ENCODE measurements at places on chromosomes 2 and 18.

DNA sequence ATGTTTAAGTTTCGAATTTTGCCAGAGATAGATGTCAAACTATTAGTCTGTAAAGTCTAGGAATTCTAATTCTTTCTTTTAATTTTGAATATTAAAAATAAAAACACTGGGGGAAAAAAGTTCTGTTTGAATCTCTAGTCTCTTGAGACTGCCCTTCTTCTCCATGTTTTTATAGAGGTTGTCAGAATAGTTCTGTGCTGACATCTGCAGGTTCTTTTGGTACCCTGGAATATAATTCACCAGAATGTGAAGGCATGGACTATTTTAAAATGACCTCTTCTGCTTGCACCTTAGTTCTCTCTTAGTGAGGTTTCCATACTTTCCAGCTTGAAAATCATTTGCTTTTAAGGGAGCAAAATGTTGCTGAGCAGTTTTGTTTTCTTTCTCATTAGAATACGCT lies 121.0 kb upstream of the MSTN start:
- DNase-seq, result no peak

DNA sequence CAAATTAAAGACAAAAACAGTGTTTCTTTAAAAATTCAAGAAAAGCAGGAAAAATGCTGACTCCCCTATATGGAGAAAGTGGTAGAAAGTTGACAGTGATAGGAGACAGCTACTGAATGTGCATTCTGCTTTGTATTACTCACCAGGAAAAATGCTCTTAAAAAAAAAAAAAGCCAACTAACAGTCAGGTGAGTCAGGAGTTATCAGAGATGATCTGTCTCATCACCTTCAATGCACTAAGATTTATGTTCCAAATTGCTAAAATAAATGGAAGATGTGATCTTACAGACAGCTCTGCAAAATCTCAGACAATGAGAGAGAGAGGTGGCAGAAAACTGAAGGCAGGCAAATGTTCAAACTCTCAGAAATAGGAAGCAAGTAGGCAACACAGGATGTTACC lies 47.6 kb upstream of the ZNF521 start:
- DNase-seq, result no peak

GRCh38 chr2:120826260-120826648 lies 90.6 kb downstream of the GLI2 start:
- DNase-seq, result no peak

GRCh38 chr18:49639643-49640391 lies 78.0 kb downstream of the LIPG start:
- no peak for DNase-seq

GRCh38 chr2:235829726-235830125 lies 335.9 kb downstream of the AGAP1 start:
- no peak for DNase-seq

DNA sequence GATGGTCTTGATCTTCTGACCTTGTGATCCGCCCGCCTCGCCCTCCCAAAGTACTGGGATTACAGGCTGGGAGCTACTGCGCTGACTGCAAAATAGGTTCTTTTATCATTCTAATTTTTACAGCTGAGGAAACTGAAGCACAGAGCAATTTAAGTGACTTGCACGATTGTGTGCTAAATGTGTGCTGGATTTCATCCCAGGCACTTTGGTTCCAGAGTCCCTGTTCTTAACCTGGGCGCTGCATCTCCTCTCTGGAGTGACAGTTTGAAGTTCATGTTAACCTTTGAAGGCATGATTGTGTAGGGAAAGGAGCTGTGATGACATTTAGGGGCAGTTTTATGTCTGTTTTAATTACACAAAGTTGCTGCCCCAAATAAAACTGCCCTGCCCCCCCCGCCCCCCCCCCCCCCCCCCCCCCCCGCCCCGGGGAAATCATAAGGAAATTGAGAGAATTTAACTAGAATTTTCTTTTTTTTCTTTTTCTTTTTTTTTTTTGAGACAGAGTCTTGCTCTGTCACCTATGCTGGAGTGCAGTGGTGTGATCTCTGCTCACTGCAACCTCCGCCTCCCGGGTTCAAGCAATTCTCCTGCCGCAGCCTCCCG lies 5.6 kb downstream of the ACSL3 start:
- no peak for DNase-seq

GRCh38 chr2:156191527-156191926 lies 141.0 kb downstream of the NR4A2 start:
- peak; percentile 31 for DNase-seq

- no peak for DNase-seq
Observed at GRCh38 chr2:6952101-6952500, 34.9 kb downstream of the RNF144A start.

- DNase-seq, result no peak
Observed at GRCh38 chr2:53114991-53115390, 652.6 kb upstream of the CHAC2 start.

DNA sequence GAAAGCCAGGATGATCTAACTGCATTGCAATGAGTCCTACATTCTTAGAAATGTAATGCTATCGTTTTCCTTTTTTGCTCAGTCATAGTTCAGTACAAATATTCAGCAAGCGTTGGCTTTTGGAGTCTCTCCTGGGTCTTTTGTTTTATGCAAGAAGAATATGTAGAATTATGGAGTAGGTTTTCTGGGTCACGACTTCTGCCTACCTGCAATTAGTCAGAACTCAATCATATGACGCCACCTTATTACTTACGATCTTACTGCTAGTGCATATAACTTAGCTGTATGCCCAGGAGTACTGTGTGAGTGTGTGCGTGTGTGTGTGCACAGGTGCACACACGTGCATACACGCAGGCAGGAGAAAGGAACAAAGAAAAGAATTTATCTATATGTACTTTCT lies 640.2 kb downstream of the STK39 start:
- DNase-seq, result no peak

DNA sequence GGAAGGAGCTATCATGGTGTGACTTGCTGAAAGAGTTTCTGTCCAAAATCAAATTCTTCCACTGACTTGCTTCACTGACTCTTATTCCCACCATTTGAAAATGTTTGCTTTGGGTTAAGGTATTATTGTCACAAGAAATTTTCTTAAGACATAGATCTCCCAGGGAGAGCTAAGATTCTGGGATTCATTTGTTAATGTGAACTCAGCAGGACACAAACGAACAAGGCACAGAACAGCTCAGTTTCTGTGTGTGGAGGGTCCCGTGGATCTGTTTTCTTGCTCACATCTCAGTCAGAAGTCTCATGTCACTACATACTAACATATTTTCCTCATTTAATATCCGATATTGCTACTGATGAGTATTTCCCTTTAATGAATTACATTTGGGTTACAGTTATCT lies 8.2 kb upstream of the HNRNPA3 start:
- no peak for DNase-seq

GRCh38 chr2:1816414-1816911 lies 72.1 kb upstream of the PXDN start:
- DNase-seq, result no peak

DNA sequence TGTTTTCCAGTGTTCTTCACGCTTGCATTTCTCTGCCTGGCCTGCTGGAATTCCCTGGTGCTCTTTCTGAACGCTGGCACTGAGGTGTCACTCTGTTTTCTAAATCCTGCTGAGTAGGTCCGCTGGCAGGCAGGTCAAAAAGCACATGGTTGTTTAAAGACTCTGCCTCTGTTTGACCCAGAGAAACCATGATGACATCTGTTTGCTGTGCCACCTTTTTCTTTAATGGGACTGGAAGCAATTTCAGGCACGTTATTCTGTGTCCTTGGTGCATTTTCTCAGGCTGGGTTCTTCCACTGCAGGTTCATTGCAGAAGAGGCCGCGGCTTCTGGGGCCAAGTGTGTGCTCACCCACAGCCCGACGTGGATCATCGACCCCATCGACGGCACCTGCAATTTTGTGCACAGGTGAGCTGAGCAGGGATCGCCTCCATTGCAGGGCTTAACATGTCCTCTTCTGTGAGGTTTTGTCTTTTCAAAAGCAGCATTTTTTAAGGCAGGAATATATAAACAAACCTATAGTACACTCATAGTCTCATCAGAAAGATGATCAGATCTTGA lies 28.4 kb downstream of the IMPA2 start:
- no peak for DNase-seq

GRCh38 chr2:200025717-200026116 lies 70.3 kb downstream of the MAIP1 start:
- no peak for DNase-seq

GRCh38 chr2:19895535-19895934 lies 6.2 kb downstream of the TTC32 start:
- no peak for DNase-seq

DNA sequence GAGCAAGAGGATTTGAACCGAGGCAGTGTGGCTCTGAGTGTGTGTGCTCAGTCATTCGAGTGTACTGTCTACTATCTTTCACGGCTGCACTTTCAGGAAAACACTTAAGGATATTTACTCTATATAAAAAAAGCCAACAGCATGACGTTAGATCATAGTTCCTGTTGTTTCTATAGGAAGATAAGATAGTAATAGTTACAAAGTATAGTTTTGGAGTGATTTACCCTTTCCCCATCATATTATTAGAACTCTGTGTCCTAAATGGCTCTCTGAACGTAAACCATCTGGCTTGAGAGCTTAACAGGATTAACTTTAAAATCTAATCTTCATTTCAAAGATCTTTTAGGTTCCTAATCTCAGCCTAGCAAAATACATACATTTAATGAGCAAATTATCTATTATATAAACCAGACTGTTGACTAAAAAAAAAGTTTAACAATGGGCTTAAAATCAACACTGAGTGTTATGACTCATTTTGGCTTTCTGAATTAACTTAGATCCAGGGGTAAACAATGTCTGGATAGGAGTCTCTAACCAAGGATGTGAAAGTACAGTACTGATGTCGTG lies 150.3 kb upstream of the DNMT3A start:
- DNase-seq, result peak; percentile 47

DNA sequence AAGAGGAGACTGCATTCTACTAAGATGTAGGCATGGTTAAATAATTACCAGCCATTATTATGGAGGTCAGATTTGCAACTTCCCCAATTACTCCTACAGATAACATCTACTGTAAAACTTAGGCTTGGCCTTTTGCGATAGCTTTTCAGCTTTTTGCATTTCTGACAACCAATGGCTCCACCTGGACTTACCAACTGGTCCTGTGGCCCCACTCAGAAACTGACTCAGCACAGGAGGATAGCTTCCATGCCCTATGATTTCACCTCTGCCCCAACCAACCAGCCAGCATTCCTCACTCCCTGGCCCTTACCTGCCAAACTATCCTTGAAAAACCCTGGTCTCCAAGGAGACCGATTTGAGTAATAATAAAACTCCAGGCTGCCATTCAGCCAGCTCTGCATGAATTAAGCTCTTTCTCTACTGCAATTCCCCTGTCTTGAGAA lies 28.2 kb downstream of the TUBB6 start:
- no peak for DNase-seq

GRCh38 chr2:69724540-69725159 lies 17.3 kb upstream of the ANXA4 start:
- no peak for DNase-seq

- no peak for DNase-seq
Observed at GRCh38 chr2:56540916-56541315, 357.1 kb downstream of the CCDC85A start.

GRCh38 chr18:50726960-50727589 lies 92.7 kb downstream of the MRO start:
- no peak for DNase-seq

- DNase-seq, result no peak
Observed at GRCh38 chr18:35387152-35387571, 10.0 kb upstream of the ZNF396 start.

DNA sequence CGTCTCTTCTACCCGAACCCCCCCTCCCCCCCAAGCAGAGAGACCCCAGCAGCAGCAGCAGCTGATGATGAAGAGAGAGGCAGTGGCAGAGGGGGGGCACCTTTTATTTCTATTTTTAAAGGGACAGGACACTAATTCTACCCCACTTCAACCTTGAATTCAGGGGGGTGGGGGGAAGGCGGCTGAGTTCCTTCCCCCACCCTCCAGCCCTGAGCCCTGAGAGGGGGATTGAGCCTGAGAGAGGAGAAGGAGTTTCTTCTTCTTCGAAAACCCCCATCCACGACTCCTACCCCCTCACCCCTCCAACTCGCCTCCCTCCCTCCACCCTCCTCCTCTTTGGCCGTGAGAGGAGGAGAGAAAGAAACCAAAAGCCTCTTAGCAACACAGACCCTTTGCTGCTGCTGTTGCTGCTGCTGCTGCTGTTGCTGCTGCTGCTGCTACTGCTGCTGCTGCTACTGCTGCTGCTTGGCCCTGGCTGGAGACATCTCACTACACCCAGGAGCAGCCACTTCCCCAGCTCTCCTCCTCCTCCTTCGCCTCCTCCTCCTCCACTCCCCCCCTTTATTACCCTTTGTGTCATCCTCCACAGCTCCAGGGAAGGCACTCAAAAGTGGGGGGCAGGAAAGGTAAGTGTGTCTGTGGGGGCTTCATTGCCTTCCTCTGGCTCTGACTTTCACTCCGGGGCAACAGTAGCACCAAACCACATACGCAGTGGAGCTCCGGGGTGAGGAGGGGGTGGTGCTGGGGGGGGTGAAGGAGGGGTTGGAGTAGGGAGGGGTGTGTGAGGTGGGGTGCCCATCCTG lies at the start of gene MBD5:
Gene MBD5, plus strand, starts transcription at position 33 of the 803 bp plus-strand sequence.
- no peak for DNase-seq

- DNase-seq, result no peak
Observed at GRCh38 chr2:42101206-42102023, 53.6 kb downstream of the PKDCC start.

DNA sequence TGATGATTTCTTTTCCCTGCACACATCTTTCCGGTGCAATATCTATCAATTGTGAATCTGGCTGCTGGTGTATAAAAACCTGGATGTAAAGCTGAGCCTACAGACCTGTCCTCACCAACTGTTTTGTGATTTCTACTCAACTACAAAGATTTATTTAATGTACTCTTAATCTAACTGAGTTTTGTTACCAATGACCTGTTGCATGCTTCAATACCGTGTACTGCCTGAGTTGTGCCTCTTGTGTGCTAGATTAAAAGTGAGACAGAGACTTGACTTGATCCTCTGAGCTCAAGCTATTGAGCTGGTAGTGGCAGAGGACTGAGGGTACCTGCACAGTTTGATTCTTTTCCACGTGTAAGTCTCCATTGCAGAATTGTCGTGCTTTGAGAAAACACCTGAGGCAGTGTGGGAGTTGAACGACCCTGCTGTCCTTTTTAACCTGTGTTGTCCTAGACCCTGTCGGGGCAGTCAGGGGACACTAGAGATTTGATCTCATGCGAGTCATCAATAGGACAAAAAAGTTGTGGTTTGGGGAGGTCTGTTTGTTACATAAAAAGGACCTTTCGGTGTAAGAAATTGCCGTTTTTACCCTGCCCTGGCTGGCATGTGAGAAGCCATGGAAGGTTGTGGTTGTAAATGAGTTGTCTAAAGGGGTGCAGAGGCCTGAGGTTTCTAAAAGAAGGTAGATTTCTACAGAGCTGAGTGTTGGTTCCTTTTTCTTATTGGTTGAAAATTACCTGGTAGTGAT lies 231.3 kb downstream of the ALPK2 start:
- DNase-seq, result no peak

DNA sequence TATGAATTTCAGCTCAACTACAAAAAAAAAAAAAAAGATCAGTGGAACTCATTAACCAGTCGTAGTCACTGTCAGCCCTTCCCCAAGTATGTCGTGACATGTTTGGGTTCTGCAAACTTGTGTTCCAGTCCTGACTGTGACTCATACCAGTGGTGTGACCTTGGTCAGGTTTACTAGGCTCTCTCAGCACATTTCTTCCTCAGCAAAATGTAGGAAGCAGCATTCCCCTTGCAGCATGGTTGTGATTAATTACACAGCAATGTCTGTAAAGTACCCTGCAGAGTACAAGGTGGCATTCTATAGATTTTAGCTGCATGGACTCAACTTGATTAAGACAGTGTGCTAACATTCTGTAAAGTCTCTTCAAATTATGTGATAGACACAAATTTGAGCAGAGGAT lies 156.9 kb downstream of the LAMA1 start:
- no peak for DNase-seq

GRCh38 chr2:113212245-113213060 lies 38.7 kb downstream of the PSD4 start:
- no peak for DNase-seq

Measured in stromal cell of bone marrow (primary cell).